H9 (cell line): ENCODE measurements at places on chromosomes 3 and 15. TPM values are rescaled to one million over a fixed set of nuclear protein-coding genes. Genes with fewer than 3 reads are reported as not detected.

DNA sequence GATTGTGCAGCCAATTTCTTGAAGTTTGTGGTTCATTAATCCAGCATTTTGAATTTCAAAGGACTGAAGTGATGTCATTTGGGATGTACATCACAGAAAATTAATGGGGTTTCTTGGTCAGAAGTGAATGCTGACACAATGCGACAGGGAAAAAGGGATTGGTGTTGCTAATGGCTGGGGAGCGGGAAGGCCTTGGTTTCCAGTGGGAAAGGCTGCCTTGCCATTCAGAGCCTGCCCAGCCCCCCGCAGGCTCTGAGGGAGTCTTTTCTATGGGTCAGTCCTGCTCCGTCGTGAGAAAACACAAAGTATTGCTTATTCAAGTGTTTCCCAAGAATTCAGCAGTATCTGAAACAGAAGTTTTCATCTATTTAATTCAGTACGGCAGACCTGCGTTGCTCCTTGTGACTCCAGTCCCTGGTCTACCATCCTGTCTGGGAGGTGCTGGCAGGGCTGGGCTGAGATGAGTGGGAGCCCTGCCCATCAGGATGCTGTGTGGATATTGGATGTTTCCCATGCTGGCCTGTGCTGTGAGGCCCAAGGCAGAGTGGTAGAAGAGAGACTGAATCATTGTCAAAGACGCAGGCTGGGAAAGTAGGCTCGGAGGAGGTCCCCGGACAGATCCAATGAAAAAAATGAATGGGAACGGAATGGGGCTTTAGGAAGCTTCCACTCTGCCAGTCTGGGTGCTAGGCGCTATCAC lies 111.2 kb upstream of the KLHL25 start:
- no peaks in the 10 kb centered on the region for H3K36me3 ChIP-seq
- H3K4me3 ChIP-seq, result no peak overlapping the region
- H3K27me3 ChIP-seq, result no peaks in the 10 kb centered on the region
- DNase-seq, result no peak

GRCh38 chr3:139101396-139101795 lies 56.7 kb upstream of the PRR23C start:
- no peak overlapping the region for H3K27ac ChIP-seq
- no peak overlapping the region for H3K4me3 ChIP-seq
- no peaks in the 10 kb centered on the region for H3K36me3 ChIP-seq
- H3K27me3 ChIP-seq, result no peaks in the 10 kb centered on the region
- peak; percentile 15 for DNase-seq

- peaks cover 28% of the 10 kb centered on the region for H3K36me3 ChIP-seq
- no peaks in the 10 kb centered on the region for H3K27me3 ChIP-seq
- H3K4me3 ChIP-seq, result no peak overlapping the region; the same call in 1 of the 2 replicates
- DNase-seq, result no peak
- peaks cover 10% of the 10 kb centered on the region for H3K4me1 ChIP-seq
- no peak overlapping the region for H3K27ac ChIP-seq
Observed at GRCh38 chr3:58497097-58497496, 5.2 kb downstream of the KCTD6 start.

GRCh38 chr3:13564751-13565560 lies 16.0 kb downstream of the FBLN2 start:
- no peaks in the 10 kb centered on the region for H3K36me3 ChIP-seq
- no peaks in the 10 kb centered on the region for H3K27me3 ChIP-seq
- H3K4me3 ChIP-seq, result no peak overlapping the region; the same call in 2 of the 3 replicates
- no peak overlapping the region for H3K27ac ChIP-seq
- H3K4me1 ChIP-seq, result no peaks in the 10 kb centered on the region

DNA sequence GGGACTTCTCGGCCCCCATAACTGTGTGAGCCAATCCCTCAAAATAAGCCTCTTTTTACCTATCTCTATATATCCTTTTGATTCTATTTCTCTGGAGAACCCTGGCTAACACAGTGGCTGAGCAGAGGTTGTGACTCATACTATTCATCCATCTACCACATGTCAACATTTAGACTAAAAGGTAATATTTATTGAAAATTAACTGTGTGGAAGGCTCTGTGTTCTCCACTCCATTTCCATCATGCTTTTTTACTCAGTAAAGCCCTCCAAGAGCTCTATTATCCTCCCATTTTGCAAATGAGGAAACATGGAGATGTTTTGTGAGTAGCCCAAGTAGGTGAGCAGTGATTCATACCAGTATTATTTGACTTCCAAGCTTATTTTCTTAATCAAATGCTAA lies 217.9 kb upstream of the DCBLD2 start:
- no peak overlapping the region for H3K27ac ChIP-seq
- no peak for DNase-seq
- H3K4me3 ChIP-seq, result no peak overlapping the region
- no peaks in the 10 kb centered on the region for H3K4me1 ChIP-seq
- H3K27me3 ChIP-seq, result no peaks in the 10 kb centered on the region

GRCh38 chr3:127053979-127054378 lies 71.1 kb downstream of the PLXNA1 start:
- no peak for DNase-seq
- no peak overlapping the region for H3K4me3 ChIP-seq
- H3K27ac ChIP-seq, result no peak overlapping the region
- peaks cover 15% of the 10 kb centered on the region for H3K36me3 ChIP-seq

DNA sequence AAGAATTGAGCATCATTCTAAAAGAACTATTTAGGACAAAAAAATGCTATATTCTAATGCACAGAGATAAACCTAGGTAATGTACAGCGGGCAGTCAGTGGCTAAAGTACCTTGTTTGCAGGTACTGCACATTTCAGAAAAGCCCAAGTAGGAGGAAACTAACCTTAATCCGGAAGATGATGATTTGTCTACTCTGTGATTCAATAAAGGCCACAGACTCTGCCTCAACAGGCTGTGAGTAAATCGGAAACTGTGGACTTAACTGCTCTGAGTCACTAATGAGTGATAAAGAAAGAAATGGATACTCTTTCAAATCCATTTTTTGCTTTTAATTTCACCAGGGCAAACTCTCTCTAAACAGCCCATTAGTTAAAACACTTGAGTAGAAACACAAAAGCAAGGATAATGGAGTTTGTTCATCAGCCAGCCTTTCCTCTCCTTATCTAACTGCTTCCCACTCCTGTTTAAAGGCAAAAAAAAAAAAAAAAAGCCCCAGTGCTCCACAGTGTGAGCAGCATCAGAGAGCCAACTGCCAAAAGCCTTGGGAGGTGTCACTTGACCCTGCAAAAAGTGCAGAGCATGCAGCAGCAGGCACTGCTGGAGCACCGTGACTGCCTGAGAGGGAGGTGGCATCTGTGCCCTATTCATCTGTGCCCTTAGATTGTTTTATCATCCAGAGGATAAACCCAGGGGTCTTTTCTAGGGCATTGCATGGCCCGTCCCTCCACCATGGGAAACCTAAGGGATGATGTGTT lies 187.7 kb downstream of the SATB1 start:
- H3K27me3 ChIP-seq, result no peaks in the 10 kb centered on the region
- no peak overlapping the region for H3K27ac ChIP-seq
- H3K4me3 ChIP-seq, result no peak overlapping the region
- H3K4me1 ChIP-seq, result peaks cover 11% of the 10 kb centered on the region
- no peak for DNase-seq

DNA sequence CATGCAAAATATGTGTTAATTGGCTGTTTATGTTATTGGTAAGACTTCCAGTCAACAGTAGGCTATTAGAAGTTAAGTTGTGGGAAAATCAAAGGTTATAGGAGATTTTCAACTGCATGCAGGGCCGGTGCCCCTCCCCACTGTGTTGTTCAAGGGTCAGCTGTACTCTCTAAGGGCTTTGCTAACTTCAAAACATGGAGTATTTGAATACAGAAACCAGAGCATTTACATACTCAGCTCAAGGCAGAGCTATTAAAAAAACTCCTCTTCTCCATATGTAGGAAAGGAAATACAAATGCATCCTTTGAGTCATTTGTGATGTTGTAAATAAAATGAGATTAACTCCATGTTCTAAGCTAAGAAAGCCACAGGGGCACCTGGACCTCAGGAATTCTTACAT lies 16.8 kb downstream of the IL17RB start:
- no peak overlapping the region for H3K4me3 ChIP-seq
- peaks cover 46% of the 10 kb centered on the region for H3K36me3 ChIP-seq
- H3K27ac ChIP-seq, result no peak overlapping the region
- H3K4me1 ChIP-seq, result no peaks in the 10 kb centered on the region
- H3K27me3 ChIP-seq, result no peaks in the 10 kb centered on the region

DNA sequence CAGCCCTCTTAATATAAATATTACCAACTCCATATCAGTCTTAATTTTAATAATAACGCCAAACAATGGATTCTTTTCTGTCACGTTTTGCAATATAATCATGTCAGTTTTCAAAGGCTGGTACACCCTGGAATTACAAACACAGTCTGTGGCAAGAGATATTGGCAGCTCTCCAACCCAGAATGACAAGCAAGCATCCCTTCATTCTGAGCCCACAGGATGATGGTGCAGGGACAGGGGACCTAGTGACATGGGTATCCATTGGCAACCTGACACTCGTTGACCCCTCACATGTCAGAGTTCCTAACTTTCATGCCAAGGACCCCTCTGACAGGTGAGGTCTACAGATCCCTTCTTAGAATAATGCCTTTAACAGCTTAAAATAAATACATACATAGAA lies 154.5 kb upstream of the TSC22D2 start:
- no peak overlapping the region for H3K4me3 ChIP-seq
- DNase-seq, result no peak
- H3K27ac ChIP-seq, result no peak overlapping the region
- H3K36me3 ChIP-seq, result no peaks in the 10 kb centered on the region
- no peaks in the 10 kb centered on the region; the same call in 1 of the 2 replicates for H3K4me1 ChIP-seq
- H3K27me3 ChIP-seq, result no peaks in the 10 kb centered on the region

- no peak for DNase-seq
- no peaks in the 10 kb centered on the region for H3K27me3 ChIP-seq
- H3K36me3 ChIP-seq, result no peaks in the 10 kb centered on the region
- H3K27ac ChIP-seq, result no peak overlapping the region
- H3K4me1 ChIP-seq, result no peaks in the 10 kb centered on the region
Observed at GRCh38 chr3:52184690-52185089, 13.3 kb upstream of the ALAS1 start.

- 0 out of 2 replicates have a peak, but pooled peaks cover 1% of the 10 kb centered on the region for H3K4me1 ChIP-seq
- no peaks in the 10 kb centered on the region for H3K27me3 ChIP-seq
- DNase-seq, result no peak
- no peak overlapping the region for H3K27ac ChIP-seq
- H3K36me3 ChIP-seq, result peaks cover under 1% of the 10 kb centered on the region; the same call in 1 of the 3 replicates
- H3K4me3 ChIP-seq, result no peak overlapping the region
Observed at GRCh38 chr3:65351753-65352152, 664.0 kb upstream of the ADAMTS9 start.

- H3K4me3 ChIP-seq, result no peak overlapping the region
- no peaks in the 10 kb centered on the region for H3K36me3 ChIP-seq
- no peak for DNase-seq
- H3K27ac ChIP-seq, result no peak overlapping the region
- H3K4me1 ChIP-seq, result no peaks in the 10 kb centered on the region
Observed at GRCh38 chr3:36903119-36903882, 41.6 kb downstream of the TRANK1 start.

- no peaks in the 10 kb centered on the region for H3K4me1 ChIP-seq
- no peaks in the 10 kb centered on the region for H3K27me3 ChIP-seq
- DNase-seq, result no peak
- H3K36me3 ChIP-seq, result peaks cover 21% of the 10 kb centered on the region
Observed at GRCh38 chr3:94070341-94070911, 7.6 kb downstream of the NSUN3 start.

DNA sequence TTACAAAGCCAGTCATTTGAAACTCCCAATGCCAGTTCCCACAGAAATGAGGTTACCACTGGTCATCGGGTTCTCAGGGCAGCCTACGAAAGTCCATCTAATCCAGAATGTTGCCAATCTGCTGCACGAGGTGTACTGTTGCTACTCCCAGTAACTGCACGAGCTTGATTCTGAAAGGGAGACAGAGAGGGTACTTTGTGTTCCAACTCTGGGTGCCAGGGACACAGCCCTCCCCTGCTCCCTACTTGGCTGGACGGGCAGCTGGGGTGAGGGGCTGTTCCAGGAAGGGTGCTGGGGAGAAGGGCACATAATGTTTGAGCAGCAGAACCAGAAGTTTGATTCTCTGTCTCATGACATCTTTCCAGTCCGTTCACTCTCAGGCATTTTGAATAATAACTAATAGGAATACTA lies 27.1 kb upstream of the OSBPL11 start:
- no peaks in the 10 kb centered on the region for H3K4me1 ChIP-seq
- no peaks in the 10 kb centered on the region for H3K36me3 ChIP-seq
- no peaks in the 10 kb centered on the region for H3K27me3 ChIP-seq
- no peak overlapping the region for H3K27ac ChIP-seq
- DNase-seq, result no peak
- no peak overlapping the region for H3K4me3 ChIP-seq

Gene IL5RA
- not detected in 2 replicates for total RNA-seq

Gene MDFIC2
- total RNA-seq, result not detected in 2 replicates

Gene PODXL2
- total RNA-seq, result 24.6 and 24.8 TPM in 2 replicates

Gene ACTC1
- 48.6 and 52.2 TPM in 2 replicates for total RNA-seq

Gene SLC2A2
- not detected in 2 replicates for total RNA-seq

Gene HDGFL3
- total RNA-seq, result 120 and 122 TPM in 2 replicates

Gene TRIM42
- total RNA-seq, result not detected in 2 replicates

Gene PIGX
- total RNA-seq, result 18.1 and 20.0 TPM in 2 replicates

Gene CDHR4
- not detected in 2 replicates for total RNA-seq
